ENCODE measurements at places on chromosomes 2 and 18. TPM values are rescaled to one million over a fixed set of nuclear protein-coding genes. Genes with fewer than 3 reads are reported as not detected.

Gene VIT
- total RNA-seq, result 7.4 TPM

Gene CREG2
- 1.8 TPM for total RNA-seq

Gene MC5R
- not detected for total RNA-seq

Gene CRYBA2
- total RNA-seq, result not detected

Gene MC2R
- total RNA-seq, result 0.60 TPM

Gene SAG
- total RNA-seq, result not detected

DNA sequence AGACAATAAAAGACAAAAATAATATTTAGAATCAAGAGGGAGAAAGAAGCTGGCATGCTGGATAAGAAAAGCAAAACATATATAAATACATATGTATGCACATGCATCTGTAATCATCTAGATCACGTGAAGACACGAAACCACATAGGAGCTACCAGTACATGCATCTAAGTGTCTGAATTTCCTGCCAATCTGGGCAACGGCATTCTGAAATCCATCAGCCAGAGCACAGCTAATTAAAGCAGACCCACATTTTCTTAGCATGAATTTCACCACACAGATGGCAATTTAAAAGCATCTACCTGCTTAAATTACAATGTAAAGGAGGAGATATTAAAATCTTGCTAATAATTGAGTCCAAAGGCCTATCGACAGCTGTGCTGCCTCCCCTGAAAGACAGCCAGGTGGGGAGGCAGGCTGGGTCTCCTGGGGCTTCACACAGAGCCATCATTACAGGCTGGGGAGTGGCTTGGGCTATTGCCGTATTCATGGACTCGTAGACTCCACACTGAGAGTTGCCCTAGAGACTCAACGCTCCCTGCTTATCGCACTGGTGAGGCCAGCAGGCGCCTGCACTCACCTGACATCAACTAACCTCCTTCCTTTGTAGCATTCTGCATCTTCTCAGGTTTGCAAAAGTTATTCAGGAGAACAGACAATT, 272.5 kb upstream of the PXDN start:
- no peak for DNase-seq

GRCh38 chr2:27839022-27839618, 51.1 kb downstream of the RBKS start:
- DNase-seq, result no peak

- no peak for DNase-seq
These were observed 102.4 kb downstream of the DDX1 start for GRCh38 chr2:15693926-15694588.

- DNase-seq, result no peak
These were observed 35.8 kb downstream of the LOXHD1 start for GRCh38 chr18:46621111-46621766.

- no peak for DNase-seq
These were observed 25.6 kb upstream of the ZC3H15 start for GRCh38 chr2:186460465-186460864.

- DNase-seq, result no peak
These were observed 104.6 kb upstream of the SIX3 start for GRCh38 chr2:44836916-44837315.

GRCh38 chr2:240920783-240921231, 14.7 kb downstream of the CROCC2 start:
- DNase-seq, result peak; percentile 37

- DNase-seq, result peak; percentile 50
These were observed 19.2 kb upstream of the IL36G start for GRCh38 chr2:112958428-112959108.

- no peak for DNase-seq
These were observed 76.0 kb downstream of the TGIF1 start for GRCh38 chr18:3525870-3526420.

GRCh38 chr2:39546937-39547336, 109.9 kb upstream of the MAP4K3 start:
- no peak for DNase-seq

GRCh38 chr18:3468833-3469232, 18.9 kb downstream of the TGIF1 start:
- no peak for DNase-seq

DNA sequence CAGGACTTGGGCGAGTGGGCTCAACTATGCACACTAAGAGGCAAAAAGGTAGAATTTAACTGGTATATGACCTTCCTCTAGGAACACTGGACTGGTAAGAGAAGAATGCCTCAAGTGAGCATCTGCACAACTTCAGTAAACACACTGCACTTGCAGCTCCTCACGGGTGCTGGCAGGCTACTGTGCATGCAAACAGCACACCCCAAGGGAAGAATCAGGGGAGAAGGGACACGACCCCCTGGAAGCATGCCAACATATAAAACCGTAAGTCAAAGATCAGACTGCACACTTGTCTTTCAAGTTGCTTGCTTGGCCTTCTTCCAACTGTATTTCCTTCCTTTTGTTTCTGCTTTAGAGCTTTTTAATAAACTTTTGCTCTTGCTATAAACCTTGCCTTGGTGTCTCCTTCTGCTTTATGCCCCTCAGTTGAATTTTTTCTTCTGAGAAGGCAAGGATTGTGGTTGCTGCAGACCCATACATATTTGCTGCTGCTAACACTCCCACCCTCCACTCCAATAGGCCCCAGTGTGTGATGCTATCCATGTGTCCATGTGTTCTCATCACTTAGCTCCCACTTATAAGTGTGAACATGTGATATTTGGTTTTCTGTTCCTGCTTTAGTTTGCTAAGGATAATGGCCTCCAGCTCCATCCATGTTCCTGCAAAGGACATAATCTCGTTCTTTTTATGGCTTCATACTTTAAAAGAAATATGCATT, 263.7 kb upstream of the SPOPL start:
- DNase-seq, result no peak

DNA sequence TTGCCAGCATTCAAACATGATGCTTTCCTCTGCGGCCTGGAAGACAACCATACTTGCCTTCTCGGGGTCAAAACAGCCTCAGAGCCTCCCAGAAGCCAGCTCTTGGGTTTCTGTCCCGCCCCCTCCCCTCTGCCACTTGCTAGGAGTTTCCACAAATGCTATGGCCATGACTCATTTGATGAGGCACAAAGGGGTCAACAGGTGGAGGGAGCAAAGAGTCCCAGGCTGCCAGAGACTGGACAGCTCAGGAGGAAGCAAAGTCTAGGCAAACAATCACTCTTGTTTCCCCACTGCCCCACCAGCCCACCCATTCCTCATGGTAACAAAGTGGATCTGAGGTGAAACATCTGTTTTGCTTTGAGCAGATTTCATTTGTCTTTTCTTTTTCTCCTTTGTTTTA, 551.1 kb downstream of the TNS1 start:
- no peak for DNase-seq

GRCh38 chr2:226909126-226909525, 73.3 kb downstream of the RHBDD1 start:
- no peak for DNase-seq

DNA sequence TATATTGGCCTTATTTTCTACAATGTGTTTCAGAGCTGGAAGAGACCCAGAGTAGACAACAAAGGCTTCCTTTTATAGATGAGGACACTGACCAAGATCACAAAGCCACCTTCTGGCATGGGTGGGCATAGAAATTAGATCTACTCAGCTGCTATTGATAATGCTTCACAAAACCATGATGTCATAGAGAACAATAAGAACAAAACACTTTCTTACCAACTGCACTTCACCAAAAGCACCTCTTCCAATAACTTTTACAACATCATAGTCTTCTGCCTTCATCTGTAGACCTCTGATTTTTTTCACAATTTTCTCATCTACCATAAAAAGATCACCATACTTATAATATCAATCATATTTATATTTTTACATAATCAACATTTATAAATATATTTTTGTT, 58.1 kb downstream of the ROCK2 start:
- no peak for DNase-seq

DNA sequence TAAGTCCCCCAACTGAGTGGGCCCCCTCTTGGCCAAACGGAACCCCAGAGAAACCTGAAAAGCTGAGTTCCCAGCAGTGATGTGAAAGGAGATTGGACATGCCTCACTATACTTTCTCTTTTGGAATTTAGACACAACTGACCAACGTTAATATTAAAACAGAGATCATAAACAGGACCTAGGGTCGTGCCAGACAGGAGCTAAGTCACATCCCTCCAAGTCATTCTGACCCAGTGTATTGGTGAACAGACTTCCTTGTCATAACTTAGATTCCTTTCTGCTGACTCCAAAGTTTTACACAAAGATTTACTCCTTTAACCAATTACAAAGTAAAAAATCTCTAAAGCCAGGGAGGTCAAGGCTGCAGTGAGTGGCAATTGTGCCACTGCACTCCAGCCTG, 46.9 kb downstream of the UXS1 start:
- DNase-seq, result no peak

DNA sequence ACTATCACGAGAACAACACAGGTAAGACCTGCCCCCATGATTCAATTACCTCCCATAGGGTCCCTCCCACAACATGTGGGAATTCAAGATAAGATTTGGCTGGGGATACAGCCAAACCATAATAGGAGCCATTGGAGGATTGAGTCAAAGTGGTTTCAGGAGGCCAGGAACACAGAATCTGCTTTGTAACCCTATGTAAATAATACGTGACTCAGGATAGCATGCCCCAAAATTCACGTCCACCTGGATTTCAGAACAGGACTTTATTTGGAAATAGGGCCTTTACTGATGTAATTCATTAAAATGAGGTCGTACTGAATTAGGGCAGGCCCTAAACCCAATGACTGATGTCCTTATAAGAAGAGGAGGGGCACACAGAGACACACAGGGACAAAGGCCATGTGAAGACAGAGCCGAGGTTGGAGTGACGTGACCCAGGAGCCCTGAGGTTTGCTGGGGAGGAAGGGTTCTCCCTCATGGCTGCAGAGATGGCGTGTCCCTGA, 16.0 kb upstream of the CNDP2 start:
- DNase-seq, result peak; percentile 20

Data from ureter (tissue), 1 donor.